ENCODE measurements at places on chromosomes 3 and 15.

GRCh38 chr3:45841420-45841756, 531 bp downstream of the LZTFL1 start:
- DNase-seq, result no peak

GRCh38 chr3:161072211-161072621, 32.9 kb downstream of the B3GALNT1 start:
- no peak for DNase-seq

DNA sequence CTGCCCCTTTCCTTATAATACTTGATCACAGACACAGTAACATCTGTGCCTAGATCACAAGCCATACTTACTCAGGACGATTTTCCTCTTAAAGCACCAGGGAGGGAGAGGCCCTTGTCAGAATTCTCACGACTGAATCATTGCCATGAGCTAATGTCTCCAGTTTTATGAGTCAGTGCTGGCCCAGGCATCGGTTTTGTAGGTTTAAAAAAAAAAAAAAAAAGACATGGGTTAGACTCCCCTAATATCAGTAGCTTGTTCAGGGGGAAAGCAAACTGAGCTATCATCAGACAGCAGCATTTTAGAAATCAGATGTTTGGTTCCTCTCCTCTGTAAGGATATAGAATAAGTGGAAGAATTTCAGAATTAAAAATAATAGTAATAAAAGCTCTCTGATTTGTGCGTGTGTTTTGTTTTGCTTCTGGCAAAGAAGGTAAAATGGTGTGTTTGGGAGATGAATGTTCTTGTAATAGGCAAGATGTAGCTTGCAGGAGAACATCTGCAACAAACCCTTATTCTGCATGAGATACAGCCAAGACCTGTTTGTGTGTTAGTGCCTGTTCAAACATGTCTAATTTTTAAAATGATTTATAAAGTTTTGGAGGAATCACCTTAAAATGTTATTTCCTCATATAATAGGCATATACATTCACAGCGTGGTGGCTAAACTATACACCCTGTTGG, 193.6 kb downstream of the TP63 start:
- DNase-seq, result no peak

DNA sequence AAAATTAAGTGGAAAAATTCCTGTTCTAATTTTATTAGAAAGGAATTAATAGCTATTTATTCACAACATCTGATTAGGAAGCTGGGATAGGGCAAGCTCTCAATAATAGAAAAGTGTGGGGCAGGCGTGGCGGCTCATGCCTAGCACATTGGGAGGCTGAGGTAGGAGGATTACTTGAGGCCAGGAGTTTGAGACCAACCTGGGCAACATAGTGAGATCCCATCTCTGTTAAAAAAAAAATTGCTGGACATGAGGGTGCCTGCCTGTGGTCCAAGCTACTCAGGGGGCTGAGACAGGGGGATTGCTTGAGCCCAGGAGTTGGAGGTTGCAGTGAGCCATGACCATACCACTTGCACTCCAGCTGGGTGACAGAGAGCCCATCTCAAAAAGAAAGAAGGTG, 119.6 kb downstream of the TCF12 start:
- DNase-seq, result no peak

DNA sequence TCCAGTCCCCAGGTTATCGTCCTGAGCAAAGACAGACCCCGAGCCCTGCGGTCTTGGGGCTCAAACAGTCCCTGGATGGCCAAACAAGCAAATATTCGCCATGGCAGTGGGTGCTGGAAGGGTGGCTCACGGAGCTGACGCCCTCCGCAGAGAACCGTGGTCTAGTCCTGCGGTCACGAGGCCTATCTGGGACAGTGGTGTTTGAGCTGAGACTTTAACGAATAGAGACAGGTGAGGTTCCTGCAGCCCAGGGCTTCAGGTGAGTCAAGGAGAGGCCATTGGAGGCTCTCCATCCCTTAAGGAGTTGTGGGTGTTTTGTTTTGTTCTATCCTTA, 399 bp upstream of the SUCLG2 start:
- no peak for DNase-seq

DNA sequence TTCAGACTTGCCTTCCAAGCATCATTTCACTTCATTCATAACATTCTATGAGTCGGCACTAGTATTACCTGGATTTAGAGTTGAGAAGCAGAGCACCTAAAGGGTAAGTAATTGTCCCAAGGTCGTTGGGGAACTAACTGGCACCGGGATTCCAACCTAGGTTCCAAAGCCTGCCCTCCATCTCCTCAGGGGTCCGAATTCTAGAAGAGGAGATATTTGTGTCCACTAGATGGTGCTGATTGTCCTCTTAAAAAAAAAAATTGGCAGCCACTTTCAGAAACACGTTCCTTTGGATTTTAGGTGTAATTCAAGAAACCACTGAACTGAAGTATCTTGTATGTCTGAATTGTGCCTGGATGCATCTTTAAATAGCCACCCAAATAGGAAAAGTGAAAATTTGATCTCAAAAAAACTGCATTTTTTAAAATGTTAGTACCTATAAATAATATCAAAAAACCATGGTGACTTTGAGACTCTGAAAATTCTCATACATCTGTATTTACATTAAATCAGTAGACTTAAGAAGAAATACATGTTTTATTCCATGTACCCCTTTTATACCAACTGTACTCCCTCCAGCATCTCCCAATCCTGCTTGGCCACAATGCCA, 3.9 kb upstream of the FSIP1 start:
- no peak for DNase-seq

GRCh38 chr15:50633653-50634052, 52.9 kb downstream of the TRPM7 start:
- DNase-seq, result no peak

- no peak for DNase-seq
These were observed 296.1 kb downstream of the LSAMP start for GRCh38 chr3:116148881-116149851.

GRCh38 chr3:49901366-49902339, 2.0 kb downstream of the MST1R start:
- DNase-seq, result no peak

DNA sequence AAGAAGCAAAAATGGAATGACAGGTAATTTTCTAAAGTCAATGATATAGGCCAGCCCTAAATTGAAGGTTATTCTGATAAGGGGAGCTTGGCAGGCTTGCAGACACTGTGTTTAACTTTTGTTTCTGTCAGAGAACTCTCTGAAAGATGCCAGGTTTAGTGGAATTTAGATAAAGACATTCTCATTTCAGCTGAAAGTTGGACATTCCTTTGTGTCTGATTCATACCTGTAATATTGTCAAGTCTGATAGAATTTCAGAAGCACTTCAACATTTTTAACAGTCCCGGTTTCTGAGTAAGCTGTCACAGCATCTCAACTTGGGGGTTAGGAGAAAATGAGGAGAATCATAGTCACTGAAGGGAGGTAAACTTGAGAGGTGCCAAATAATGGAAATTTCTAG, 84.0 kb downstream of the DIPK2A start:
- DNase-seq, result no peak

DNA sequence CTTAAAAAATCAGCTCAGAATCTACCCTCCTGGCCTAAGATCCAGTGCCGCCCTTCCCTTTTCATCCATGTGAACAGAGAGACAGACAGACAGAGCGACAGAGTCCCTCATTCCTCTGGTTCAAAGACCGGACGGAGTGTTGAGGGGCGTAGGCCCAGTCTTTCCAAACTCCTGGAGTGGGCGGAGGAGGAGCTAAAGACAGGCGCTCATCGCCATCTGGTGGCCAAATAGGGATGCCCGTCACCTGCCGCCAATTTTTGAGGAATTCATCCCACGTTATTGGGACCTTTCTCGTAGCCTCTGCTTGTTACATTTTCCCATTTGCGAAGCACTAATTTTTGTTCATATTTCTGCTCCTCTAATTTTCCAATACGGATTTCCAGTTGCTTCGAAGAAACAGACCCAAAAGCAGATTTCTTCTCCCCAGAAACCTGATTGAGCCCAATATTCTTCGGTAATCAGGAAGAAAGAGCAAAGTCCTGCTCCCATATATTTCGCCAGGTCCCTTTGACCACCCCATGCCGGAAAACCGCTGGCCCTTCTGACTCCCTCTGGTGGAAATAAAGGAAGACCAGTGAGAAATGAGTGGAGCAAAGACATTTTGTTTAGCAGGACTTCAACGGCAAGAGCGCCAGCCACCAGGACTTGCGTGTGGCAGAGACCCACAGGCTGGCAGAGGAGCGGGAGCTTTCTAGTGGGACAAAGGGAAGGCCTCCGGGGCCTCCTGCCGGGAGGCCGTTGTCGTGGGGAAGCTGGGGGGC, 88.0 kb downstream of the LRRK1 start:
- peak; percentile 47 for DNase-seq

DNA sequence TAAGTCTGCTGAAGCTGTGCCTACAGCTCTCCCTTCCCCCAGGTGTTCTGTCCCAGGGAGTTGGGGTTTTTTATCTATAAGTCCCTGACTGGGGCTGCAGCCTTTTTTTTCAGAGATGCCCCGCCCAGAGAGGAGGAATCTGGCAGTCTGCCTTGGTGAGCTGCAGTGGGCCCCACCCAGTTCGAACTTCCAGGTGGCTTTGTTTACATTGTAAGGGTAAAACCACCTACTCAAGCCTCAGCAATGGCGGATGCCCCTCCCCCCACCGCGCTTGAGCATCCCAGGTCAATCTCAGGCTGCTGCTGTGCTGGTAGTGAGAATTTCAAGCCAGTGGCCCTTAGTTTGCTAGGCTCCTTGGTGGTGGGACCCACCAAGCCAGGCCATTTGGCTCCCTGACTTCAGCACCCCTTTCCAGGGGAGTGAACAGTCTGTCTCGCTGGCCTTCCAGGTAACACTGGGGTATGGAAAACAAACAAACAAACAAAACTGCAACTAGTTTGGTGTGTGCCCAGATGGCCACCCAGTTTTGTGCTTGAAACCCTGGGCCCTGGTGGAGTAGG, 189.4 kb downstream of the MFSD1 start:
- peak; percentile 33 for DNase-seq

DNA sequence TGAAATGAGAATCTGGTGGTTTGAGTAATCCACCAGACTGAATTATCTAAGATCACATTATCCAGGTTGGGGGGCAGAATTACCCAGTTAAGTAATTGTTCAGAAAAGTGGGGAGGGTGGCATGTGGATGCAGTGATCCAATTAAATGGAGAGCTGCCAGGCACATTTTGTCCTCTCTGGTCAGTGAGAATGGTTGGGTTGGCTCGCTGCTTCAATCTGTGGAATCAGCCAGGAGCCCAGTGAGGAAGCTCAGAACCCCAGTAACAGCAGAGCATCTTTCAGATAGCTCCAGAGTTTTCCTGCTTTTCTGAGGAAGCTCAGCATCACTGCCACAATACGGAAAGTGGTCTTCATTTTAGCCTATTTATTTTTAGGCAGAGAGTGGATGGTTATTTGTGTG, 6.4 kb upstream of the EXOG start:
- no peak for DNase-seq

- no peak for DNase-seq
These were observed 3.8 kb downstream of the GPR156 start for GRCh38 chr3:120281261-120281660.

DNA sequence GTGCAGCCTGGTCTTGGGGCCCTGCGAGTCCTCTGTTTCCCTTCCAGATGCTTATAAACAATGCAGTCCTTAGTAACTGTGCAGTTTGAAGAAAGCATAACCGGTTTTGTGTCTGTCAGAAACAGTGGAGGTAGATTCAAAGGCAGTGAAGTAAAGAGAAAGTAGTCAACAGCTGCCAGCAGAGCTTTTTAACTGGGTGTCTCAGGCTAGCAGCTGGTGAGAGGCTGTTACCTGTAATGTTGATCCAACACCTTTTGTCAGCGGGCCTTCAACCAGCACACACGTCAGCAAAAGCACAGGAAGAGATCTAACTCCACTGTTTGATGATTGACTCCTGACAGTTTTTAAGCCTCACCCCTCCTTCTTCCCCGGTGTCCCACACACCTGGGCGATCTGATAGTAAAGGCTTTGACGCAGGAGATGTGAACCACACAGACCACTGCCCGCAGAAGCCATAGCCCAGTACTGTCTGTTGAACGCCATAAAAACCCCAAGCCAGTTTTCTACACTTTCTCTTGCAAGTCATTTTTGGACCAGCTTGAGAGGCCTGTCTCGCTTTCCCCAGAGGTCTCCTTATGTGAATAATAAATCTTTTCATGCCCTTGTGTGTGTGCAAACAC, 178.0 kb downstream of the FMN1 start:
- no peak for DNase-seq

- DNase-seq, result no peak
These were observed 73.7 kb downstream of the CCNL1 start for GRCh38 chr3:157086060-157086750.

DNA sequence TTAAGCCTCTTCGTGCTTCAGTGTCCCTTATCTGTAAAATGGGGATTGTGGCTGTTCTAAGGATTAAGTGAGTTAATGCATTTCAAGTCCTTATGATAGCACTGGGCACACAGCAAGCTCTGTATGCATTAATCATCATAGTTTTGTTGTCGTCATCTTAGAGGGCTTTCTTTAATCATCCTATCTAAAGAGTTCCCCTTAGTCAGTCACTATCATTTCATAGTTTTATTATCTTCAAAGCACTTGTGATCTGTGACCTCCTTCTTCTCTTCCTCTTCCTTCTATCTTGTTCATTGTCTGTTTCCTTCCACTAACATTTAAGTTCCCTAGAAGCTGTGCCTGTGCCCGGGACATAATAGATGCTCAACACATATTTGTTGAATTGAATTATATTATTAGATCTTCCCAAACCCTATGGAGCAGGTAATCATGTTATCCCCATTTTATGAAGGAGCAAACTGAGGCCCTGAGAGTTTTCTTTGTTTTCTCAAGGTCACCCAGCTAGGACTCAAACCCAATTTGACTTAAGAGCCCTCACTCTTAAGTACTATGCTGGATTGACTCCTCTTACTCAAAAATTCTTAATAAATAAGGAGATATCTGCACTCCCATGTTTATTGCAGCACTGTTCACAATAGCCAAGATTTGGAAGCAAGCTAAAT, 24.1 kb downstream of the DUOX2 start:
- DNase-seq, result no peak

DNA sequence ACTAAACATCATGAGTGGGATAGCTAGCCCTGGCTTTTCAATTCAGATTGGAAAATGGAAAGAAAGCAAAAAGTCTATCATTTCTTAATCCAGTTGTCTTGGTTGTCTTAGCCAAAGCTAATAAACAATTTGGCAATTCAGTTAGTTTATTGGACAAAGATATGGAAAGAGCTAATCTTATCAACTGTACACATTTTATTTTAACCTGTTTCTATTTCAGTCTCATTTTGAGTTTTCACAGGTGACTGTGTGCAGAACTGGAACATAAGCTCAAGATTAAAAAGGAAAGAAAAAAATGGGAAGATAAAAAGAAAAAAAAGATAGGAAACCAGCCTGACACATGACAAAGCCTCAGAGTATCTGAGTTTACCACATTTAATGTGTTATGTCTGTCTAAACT, 642.6 kb downstream of the SQOR start:
- DNase-seq, result no peak

DNA sequence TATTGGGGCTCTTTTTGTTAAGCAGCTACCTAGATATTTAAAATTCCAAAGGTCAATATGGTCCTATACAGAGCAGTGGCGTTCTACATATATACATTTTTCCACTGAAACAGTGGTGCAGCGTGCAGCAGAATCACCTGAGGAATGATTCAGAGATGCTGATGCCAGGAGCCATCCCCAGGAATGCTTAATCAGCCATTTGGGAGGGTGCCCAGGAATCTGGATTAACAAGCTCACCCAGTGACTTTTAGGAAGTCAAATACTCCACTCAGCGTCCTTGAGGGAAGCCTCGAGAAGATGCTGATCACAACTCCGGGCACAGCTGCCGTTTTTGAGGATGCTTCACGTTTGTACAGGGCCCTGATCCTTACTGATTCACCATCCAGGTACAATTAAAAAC, 82.6 kb upstream of the ARHGEF3 start:
- DNase-seq, result no peak

GRCh38 chr3:39097716-39098472, 9.5 kb downstream of the GORASP1 start:
- no peak for DNase-seq

Data from iPS DF 19.7 (cell line).